ENCODE measurements at places on chromosomes 1 and 21.

DNA sequence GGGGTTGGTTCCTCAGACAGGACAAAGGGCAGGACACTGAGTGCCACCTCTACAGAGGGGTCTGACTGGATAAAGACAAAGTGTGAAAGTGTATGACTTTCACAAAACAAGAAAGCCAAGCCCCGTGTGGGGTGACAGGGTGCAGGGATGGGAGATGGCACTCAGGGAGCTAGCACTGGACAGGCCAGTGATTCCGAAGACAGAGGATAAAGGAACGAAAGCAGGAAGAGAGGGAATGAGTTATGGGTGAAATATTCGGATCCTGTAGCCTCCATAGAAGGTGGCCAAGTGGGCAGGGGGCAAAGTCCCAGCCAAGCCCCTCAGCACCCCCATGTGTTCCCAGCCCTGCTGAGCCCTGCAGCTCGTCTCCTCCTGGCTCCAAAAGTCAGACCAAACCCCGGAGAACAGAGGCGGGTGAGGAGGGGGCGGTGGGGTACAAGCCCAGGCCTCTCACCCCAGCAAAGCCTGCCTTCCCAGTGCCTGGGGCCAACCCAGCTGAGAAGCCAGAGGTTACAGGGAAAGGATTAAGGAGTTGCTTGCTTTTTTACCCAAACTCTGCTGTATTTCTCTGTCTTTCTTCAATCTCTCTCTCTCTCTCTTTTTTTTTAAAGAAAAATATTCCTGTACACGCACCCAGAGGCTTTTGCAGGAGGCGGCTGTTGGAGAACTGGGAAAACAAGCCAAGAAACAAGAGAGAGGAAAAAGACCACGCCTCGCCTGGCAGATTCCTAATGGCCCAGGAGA is 14.0 kb upstream of the WASF2 start:
- DNase-seq, result no peak

GRCh38 chr1:93569489-93569888 is 112.1 kb downstream of the BCAR3 start:
- no peak for DNase-seq

DNA sequence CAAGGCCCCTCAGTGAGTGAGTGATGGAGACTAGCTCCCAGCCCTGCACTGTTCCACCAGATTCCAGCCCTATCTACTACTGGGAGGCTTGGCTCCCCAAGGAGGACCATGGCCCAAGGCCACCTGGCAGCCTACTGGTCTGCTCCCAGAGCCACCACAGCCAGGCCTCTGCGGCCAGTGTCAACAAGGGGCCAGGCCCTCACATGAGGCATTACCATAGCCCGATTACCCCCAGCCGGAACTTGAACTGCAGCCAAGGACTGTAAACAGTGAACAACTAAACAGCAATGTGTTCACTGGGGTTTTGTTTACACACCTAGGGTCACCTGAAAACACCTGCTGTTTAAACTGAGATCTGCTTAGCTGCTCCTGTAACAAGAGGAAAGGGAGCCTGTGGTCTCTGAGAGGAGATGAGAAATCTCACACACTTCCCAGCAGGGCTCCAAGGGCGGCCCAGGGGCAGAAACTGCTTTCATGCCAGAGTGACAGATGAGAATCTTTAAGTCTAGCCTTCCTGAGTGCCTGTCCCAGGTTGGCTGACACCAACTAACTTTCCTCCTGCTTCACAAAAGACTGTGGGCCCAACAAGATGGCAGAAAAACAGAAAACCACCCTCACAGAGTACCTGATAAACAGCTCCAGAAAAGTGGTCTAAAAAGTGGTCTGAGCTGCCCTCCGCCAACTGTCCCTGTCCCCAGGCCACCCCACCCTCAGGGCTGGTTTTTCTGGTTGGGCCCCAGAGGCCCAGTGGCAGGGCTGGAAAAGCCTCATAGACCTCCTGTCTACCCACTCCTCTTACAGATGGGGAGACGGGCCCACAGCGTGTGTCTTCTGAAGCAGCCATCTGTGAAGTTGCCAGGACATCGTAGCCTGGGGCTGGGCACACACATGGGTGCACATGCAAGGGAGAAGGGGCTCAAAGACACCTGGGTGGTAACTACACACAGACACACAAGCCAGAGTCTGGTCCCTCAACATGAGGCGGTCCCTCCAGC is 28.8 kb downstream of the MEF2D start:
- DNase-seq, result no peak

GRCh38 chr1:153490272-153491051 is 30.0 kb upstream of the S100A7 start:
- DNase-seq, result no peak

DNA sequence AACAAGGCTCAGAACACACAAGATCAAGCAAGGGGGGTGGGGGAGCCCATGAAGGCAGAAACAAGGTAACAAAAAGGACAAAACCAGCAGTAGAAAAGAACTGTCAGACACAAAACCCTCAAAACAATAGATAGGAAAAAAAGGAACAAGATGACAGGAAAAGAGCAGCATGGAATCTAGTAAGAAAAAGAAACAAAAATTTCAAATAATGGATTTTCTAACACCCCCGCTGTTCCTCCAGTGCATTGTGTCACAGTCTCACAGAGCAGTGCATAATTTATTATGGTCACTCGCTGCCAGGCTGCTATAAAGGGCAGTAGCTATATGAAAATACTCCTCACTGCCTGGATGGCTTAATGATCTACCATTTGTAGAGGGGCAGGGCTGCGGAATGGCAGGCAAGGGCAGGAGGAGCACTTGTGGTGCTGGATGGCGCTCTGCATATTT is 567.9 kb downstream of the DPYD start:
- no peak for DNase-seq

- no peak for DNase-seq
Observed at GRCh38 chr1:45488666-45489377, 2.1 kb downstream of the TESK2 start.

DNA sequence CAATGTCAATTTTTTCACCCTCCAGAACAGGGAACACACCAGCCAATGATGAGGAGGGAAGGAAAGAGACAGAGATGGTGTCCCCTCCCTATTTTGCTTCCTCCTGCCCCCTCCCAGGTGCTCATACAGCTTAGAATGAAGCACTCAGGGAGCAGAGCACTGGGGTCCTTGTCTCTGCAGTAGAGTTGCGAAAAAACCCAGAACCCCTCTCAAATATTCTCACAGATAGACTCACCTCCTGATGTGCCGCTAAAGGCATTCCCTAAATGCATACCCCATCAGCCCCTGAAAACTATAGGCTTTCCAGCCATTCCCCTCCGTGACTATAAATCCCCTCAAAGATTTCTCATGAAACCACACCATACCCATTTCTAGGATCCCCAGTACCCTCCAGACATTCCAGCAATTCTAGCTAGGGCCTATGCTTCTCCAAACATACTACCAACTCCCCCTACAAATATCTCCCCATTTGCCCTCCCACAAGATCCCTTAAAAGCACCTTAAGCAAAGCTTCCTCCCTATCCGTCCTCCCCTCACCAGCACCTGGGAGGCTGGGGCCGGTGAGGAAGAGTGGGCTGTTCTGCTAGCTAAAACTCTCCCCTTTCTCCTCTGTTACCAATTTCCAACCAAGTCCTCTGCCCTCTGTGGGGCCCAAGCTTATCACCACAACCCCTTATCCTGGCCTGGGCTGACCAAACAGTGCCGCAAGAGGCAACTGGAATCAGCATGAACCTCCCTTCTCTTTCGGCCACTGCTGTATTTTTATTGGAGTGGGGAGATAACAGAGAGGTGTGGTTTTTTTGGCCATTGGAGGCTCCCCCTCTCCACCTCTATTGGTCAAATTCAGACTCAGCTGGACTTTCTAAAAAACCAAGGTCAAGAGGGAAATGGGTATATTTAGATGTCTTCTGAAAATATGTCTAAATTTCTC is 54.7 kb downstream of the RHBG start:
- no peak for DNase-seq

GRCh38 chr1:31944205-31945089 is 6.3 kb upstream of the PTP4A2 start:
- DNase-seq, result no peak

- no peak for DNase-seq
Observed at GRCh38 chr21:41460578-41461527, 34.8 kb downstream of the MX1 start.

DNA sequence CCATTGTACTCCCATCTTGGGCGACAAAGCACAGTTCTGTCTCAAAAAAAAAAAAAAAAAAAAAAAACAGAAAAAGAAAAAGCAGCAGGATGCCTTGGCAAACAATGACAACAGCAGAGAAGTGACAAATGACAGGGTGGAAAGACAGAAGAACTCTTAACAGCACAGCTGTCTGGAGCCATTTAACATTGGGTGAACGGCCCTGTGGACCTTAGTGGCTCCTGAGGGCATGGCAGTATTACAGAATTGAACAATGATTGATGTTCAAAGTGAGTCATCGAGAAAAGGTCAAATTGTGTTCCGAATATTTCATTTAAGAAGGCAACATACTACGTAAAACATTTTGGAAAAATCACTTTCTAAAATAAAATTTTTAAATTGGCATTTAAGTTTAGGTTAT is 30.0 kb downstream of the DNASE2B start:
- DNase-seq, result no peak

DNA sequence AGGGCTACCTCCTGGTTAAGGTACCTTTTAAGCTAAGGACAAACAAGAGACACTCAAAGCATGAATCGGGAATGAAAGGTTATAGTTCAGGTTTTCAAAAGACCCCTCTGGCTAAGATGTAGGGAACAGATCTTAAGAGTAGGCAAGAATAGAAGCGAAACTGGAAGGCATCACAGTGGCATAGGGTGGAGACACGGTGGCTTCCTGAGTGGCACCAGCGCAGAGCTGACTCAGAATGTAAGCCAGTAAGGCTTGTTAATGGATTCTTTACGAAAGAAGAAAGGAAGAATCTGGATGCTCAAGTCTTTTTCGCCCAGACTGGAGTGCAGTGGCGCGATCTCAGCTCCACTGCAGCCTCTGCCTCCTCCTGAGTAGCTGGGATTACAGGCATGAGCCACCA is 21.2 kb downstream of the PADI6 start:
- no peak for DNase-seq

GRCh38 chr1:194474701-194475100 is 1288.3 kb upstream of the B3GALT2 start:
- DNase-seq, result no peak

GRCh38 chr1:109927911-109928321 is 17.3 kb downstream of the CSF1 start:
- DNase-seq, result no peak

- no peak for DNase-seq
Observed at GRCh38 chr1:64315402-64315801, 112.0 kb downstream of the UBE2U start.

GRCh38 chr1:58779801-58780382 is 4.0 kb downstream of the JUN start:
- no peak for DNase-seq

GRCh38 chr1:76266762-76267161 is 192.2 kb downstream of the ST6GALNAC3 start:
- DNase-seq, result no peak

- DNase-seq, result no peak
Observed at GRCh38 chr1:199616947-199617346, 410.6 kb upstream of the NR5A2 start.

- DNase-seq, result no peak
Observed at GRCh38 chr1:181485287-181486097, 2.2 kb downstream of the CACNA1E start.

GRCh38 chr1:209443975-209444651 is 139.4 kb upstream of the CAMK1G start:
- DNase-seq, result no peak

- no peak for DNase-seq
Observed at GRCh38 chr1:9078015-9078751, 8.7 kb upstream of the SLC2A5 start.

GRCh38 chr1:76269155-76269554 is 194.6 kb downstream of the ST6GALNAC3 start:
- DNase-seq, result no peak

GRCh38 chr1:62336995-62337705 is 17.9 kb upstream of the KANK4 start:
- no peak for DNase-seq

- no peak for DNase-seq
Observed at GRCh38 chr1:7508052-7508933, 262.8 kb upstream of the VAMP3 start.

GRCh38 chr21:45269861-45270260 is 17.8 kb downstream of the POFUT2 start:
- DNase-seq, result no peak

DNA sequence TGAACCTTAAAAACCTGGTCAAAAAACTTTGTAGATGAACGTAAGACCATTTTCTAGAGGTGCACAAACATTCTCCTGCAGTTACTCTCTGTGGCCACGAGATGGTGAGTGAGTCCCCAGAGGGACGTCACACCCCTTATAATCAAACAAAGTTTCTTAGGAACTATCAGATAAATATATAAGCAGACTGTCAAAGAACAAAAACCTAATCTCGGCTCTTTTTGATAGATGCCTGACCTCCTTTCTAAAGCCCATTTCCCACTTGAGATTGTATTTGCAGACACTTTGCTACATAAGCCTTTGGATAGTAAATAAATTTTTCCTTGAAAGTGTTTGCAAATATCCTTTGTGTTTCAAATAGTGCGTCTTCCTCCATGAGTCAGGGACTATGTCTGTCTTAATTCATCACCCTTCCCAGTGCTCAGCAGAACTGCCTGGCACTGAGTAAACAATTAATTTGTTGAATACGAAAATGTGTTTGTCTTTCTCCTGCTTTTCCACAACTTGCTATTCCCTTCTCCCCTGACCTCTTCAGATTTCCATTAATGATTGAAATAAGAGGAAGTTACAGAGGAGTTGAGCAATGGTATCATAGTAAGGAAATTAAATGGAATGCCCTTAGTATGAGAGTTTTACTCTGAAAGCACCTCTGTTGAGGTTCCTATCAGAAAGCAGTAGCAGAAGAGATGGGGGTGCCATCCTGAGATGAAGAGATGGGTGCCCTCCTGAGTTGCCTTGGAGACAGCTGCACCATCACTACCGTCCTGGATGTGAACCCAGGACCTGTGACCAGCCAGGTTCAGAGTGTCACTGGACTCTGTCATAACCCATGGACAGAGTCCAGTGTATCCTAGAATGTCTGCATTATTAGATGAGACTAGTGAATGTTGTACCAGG is 57.8 kb upstream of the RAVER2 start:
- DNase-seq, result no peak

GRCh38 chr1:91622616-91623015 is 122.0 kb downstream of the CDC7 start:
- no peak for DNase-seq
